ENCODE measurements at places on chromosomes 6 and 20.

DNA sequence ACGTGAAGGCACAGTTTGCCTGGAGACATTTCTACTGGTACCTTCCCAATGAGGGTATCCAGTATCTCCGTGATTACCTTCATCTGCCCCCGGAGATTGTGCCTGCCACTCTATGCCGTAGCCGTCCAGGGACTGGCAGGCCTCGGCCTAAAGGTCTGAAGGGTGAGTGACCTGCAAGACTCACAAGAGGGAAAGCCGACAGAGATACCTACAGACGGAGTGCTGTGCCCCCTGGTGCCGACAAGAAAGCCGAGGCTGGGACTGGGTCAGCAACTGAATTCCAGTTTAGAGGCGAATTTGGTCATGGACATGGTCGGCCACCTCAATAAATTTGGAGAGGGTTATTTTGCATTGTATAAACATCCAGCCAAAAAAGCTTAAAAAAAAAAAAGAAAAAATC lies 420.3 kb upstream of the FLRT3 start:
- no peak for DNase-seq

DNA sequence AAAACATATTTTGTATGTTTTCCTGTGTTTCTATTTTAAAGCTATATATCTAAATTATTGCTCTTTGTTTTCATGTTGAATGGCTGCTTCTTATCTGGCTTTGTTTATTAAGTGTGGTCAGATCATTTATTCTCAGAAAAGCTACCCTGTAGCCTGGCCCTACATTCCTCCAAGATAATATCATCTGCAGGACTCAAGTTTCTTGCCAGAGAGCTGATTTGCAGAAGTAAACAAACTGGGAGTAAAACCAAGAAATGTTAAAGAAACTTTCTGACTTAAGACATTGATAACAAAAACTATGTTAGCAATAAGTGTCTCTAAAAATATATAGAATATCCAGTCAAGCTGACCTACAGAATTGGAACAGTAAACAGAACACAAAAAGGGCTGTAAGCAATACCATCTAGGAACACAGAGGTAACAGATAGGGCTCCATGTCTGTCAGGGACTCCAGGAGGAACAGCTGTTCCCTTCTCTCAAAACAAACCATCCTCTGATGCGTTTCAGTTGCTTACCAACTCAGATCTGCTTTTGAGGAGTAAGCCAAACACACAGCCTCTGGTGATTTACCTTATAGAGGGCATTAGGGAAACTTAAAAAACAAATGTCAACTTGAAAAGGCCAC lies 17.5 kb upstream of the CEP85L start:
- no peak for DNase-seq

DNA sequence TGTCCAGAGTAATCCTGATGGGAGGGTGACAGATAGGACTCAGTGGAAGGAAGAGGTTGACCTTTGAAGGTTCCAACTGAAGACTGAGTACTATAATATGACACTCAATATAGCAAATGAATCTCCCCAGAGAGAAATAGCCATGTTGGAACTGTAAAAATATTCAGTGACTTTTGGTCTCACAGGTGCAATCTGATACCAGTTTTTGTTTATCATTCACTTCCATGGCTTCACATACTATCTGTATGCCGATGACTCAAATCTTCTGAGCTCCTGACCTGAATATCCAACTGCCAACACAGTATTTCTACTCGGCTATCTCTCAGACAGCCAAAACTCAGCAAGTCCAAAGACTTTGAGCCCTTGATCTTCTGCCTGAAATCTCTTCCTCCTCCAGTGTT lies 21.8 kb upstream of the PKHD1 start:
- DNase-seq = no peak

DNA sequence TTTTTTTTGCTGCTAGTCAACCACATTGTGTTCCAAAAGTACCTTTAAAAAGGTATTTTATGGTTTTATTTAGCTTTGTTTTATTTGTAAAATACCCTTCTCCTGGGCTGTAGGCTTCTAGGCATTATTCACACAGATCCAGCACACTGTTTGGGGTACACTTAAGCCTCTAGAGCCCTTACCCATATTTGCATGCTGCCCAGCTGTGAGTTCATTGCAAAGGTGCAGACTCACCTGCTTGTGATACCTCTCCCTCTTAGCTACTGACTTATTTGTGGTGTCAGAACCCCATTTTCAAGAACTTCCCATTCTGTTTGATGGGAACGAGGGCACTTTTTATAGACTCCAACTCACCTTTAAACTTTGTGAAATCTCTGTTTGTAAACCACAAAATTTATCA lies 69.8 kb downstream of the RIN2 start:
- DNase-seq = no peak

DNA sequence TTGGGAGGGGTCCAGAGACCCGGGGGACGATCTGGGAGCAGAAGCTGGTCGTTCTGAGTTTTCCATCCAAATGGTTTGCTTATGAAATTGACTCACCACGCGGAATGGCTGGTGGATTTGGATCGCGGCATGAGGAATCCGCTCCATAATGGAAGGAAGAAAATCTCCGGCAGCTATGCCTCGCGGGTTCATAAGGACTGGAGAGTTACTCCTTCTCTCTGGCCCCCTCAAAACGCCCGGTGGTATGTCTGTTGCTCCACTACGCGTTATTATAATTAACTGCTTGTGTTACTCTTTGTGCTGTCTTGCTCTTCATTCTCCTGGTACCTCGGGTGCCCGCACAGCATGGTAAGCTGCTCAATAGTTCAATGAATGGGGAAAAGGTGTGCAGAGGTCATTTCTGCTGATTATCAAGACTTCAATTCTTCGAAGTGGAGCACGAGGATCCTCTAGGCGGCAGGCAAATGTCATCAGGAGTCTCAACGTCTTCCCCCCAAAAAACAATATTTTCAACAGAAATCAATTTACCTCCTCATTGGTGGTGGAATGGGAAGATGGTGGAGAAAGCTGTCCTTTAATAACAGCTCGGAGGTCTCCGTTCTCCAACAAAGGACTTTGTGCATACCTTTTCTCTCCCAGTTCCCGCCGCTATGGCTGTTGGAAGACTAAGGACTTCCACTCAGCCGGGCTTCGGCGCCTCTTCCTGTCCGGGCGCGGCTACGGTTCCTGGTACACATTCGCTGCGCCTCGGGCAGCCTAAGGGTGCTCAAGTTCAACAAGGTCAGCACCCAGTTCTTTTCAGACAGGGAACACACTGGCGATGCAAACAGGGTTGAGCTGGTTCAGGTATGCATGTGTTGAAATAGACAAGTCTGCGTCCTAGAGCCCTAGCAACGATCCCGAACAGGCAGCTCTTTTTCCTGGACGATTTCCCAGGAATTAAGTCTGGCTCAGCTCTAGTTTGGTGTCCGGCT lies 9.2 kb upstream of the PRSS16 start:
- DNase-seq = no peak

- DNase-seq = no peak
Measured at GRCh38 chr6:111237852-111238251, 150.5 kb downstream of the SLC16A10 start.

DNA sequence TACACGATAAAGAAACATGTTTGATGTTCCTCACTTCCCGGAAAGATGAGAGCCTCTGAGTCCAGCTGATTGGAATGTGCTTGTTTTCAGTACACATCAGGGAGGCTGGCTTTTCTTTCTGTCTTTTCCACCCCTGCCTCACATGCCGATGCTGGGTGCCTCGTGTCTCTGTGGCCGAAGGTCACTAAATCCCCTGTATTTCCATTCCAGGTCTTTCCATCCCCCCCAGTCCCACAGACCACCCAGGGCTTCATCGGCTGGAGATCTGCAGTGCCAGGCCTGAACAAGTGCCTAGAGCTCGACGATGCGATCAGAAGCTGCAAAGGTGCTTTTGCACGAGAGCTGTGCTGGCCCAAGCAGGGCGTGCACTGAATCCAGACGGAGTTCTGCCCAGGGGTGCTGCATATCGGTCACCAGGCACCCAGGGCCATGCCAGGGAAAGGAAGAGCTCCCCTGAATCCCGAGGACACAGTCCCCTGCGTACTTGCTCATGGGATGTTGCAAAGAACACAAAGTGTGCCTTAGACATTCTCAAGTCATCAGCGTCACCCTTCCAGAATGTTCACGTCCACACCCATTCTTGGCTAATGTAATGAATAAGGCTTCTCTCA lies 67.9 kb downstream of the ANKRD60 start:
- DNase-seq = no peak

- DNase-seq = no peak
Measured at GRCh38 chr6:39075807-39076622, 27.4 kb downstream of the GLP1R start.

DNA sequence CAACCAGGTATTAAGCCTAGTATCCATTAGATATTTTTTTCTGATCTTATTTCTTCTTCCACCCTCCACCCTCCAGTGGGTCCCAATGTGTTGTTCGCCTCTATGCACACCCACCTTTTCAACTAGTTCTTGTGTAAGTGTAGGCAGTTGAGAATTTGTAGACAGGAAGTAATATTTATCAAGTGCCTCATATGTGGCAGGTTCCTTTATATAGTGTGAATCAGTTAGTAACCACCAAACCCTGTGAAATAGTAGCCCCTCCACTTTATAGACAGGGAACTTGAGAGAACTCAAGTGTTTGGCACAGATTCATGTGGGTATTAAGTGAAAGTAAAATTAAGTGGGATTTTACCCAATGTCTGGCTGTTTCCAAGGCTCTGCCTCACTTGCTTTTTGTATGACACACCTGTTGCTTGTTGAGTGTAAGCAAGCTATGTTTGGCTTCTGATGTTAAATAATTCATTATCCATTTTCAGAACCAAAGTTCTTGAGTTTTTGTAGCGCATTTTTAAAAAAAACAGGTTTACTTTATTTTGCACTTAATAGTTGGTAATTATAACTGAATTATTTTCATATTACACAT lies 24.8 kb downstream of the AFDN start:
- no peak for DNase-seq

- DNase-seq = no peak
Measured at GRCh38 chr20:50311308-50312001, 120.8 kb downstream of the CEBPB start.

- no peak for DNase-seq
Measured at GRCh38 chr6:78607189-78607588, 260.2 kb upstream of the IRAK1BP1 start.

DNA sequence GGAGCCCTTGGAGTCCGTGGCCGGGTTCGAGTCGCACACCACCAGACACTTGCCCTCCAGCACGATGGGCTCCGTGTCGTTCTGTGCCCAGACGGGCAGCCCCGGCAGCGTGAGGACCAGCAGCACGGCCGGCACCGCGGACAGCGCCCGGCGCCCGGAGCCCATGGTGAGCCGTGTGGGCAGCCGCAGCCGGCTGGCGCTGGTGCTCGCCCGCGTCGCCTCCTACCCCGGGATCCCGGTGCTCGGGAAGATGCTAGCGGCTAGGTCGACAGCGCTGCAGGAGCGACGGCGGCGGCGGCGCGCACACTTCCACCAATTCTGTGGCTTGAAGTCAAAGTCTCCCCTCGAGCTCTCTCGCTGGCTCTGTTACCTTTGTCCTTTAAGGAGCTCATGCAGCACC lies 1.3 kb downstream of the CBLN4 start:
- no peak for DNase-seq
